ENCODE measurements at places on chromosomes 7 and 10.

DNA sequence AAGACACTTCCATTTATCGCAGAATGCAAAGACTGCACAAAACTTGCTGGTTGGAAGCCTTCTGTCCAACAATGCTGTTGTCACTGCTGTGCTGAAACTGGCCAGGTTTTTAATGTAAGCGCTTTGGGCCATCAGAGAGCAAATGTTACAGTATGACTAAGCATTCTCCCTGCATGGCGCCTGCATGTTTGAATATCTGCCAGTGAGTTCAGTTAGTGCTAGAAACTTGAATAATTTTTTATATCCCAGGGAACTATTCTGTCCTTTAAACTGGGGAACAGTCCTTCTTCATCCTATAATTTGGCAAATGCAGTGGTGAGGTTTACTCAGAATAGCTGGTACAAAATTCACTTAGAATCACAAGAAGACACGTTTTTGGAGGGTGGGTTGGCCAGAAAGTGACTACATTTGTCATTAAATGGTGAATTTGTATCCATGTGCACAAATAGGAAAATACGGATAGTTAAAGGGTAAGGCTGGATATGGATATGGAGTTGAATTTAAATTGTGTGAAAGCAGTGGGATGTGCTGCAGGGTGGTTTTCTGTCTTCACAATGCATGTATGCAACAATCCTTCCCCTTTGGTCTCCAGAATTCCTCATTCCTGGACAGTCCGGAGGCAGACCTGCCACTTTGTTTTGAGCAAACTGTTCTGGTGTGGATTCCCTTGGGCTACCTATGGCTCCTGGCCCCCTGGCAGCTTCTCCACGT is 1.7 kb downstream of the ABCC2 start:
- no peak for DNase-seq

GRCh38 chr7:47846138-47846836 is 102.0 kb downstream of the PKD1L1 start:
- DNase-seq: no peak

- no peak for DNase-seq
Observed at GRCh38 chr7:89232-90019, 102.9 kb upstream of the FAM20C start.

GRCh38 chr10:72257051-72257892 is 16.5 kb upstream of the DDIT4 start:
- DNase-seq: no peak

GRCh38 chr7:138226745-138227279 is 150.6 kb downstream of the AKR1D1 start:
- no peak for DNase-seq

DNA sequence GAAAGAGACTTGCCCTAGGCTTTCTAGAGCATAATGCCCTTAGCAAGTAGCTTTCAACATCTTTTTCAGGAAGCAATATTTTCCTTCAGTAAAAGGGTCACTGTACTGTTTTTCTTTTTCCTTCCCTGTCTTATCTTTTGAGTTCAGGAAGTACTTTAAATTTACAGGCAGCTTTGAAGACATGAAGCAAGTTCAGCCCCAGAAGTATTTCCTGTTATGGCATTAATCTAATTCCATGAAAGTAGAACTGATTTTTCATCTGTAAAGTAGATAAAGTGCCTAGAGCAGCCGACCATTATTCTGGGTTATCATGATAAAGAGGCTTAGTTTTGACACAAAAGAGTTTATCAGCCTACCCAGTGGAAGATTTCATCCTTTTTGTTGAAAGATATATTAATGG is 288.2 kb downstream of the ADK start:
- DNase-seq: no peak

DNA sequence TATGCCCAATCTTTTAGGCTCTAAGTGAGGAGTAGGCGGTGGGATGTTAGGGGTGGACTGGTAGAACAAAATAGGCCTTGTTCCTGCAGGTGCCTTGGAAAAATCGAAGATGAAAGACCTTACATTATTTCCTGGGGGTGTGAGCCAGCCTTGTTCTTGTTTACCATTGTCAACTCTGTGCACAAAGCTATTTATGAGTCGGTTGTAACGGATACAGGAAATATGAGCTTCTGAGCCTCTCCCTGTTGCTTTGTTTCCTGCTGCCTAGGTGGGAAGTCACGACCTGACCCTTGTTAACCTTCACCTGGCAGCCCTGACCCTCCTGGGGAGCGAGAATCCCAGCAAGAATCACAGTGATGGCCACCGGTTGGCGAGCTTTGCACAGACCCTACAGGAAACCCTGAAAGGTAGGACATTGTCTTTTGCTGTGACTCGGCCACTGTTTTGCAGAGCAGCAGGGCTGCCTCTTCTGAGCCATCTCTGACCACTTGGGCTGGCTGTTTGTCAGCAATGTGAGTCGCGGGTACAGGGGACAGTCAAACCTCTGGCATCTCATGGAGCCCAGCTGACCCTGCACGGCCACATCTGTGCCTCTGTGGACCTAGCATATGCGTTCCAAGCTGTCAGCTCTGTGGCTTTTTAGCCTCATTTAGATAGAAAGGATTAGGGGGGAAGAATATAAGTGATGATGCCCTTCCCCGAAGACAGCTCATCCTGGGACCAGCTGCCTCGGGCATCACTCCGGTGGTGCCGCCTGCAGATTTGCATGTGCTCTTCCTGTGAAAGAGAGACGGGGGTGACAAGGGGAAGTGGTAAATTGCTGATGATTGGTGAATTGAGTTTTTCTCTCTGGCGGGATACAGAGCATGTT is 102.1 kb upstream of the ANLN start:
- no peak for DNase-seq

DNA sequence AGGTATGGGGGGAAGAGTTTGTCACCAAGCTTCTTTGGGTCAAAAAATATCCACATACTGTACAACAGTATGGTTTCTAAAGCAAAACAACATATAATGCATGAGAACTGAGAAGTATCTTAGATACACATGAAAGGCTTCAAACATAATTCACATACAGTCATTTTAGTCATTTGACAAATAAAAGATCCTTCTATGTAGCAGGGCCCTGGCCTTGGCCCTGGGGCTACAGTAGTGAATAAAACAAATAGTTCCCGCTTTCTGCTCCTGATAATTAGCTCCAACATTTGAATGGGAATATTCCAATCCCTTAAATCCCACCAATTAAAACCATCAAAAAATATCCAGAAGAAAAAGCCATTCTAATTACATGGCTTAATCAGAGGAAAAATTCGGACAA is 51.3 kb downstream of the MALSU1 start:
- no peak for DNase-seq

- DNase-seq: no peak
Observed at GRCh38 chr7:135774284-135774683, 25.7 kb upstream of the FAM180A start.

DNA sequence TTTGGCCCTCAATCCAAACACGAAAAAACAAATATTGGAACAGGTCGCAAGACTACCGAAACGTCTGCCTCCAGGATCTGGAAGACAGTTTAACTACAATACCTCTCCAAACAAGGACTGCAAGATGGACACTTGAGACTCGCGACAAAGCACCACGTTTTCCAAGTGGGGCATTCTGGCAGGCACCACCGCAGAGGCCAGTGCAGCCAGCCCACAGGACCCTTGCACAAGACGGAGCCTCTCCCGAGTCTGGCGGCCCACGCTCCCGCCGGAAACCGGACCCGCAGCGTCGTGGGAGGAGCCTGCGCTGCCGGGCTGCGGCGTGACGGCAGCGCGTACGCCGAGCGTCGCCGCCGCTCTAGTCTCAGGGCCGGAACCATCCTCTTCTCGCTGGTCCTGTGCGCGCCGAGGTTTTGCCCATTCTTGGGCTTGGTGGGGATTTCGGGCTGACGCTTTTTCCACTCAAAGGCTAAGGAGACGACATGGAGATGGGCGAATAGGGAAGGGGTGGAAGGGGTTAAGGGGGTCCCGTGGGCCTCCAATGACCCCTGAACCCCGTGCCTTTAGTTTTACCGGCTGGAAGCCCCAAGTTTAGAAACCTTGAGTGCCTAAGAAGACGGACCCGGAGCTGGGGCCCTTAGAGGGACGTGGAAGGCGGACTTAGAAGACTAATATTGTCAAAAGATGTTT is at the start of gene ORC5:
TSS of gene ORC5 (minus strand) at position 283 of the 690 bp plus-strand sequence. CDS start at position 174, 109 bp downstream.
- no peak for DNase-seq

GRCh38 chr7:11858026-11858425 is 26.0 kb upstream of the THSD7A start:
- no peak for DNase-seq

DNA sequence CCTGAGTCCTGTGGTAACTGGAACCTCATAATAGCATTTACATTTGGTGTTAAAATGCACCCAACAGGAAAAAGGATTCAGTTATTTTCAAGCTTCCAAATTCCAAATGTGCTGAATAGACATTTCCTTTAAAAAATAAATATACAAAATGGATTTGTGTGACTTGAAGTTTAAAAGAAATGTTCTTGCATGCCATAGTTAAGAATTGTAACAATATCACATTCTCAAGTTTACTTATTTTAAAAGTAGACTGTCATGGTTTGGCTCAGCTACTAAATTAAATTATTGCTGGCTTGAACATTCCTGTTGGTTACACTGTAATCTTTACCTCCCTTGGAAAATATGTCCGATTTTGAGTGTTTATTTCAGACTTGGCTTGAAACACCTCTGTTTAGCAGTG is 31.5 kb downstream of the BICC1 start:
- no peak for DNase-seq

DNA sequence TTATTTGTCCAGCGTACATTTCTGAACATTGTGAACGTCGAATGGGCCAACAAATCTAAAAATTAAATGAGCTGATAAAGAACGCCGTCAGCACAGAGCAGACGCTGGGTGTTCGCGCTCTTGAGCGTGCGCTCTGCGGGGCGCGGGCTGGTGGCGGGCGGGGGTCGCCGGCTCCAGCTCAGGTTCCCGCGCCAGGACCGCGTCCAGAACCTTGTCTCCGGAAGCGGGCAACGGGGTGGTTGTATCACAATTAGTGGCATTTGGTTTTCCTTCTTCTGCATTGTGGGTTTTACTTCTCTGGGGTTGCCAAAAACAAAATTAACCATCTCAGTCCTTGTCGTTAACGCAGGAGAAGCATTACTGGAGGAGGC is 2.4 kb downstream of the CYP2E1 start:
- no peak for DNase-seq

- no peak for DNase-seq
Observed at GRCh38 chr10:23892296-23892695, 316.6 kb upstream of the KIAA1217 start.

DNA sequence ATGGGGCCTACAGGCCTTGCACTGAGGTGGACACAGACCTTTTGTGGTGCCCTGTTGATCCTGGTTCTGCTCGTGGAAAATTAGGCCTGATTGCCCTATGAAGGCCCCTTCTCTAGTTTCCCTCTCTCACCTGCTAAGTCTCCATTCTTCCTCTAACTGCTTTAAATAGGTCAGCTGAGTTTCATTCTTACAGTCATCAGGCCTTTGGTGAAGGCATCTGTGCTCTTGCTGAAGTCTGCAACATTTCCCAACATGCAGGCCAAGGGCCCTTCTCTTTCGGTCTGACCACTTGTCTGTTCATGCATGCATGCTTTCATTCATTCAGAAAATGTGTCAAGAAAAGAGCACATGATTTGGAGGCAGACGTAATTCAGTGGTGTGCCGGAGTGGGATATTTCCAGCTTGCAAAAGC is 244.0 kb downstream of the BUB3 start:
- DNase-seq: no peak

DNA sequence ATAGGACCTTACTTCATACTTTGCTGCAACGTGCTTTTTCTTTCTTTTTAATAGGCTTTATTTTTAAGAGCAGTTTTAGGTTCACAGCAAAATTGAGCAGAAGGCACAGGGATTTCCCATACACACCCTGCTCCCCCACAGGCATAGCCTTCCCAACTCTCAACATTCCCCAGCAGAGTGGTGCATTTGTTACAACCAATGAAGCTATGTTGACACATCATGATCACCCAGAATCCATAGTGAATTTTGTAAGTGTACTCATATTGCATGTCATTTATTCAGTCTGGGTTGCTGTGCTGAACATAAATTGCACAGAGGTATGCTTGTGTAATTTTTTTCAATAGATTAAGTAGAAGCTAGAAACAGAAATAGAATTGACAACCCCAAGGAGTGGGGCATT is 327.3 kb downstream of the INHBA start:
- DNase-seq: no peak

DNA sequence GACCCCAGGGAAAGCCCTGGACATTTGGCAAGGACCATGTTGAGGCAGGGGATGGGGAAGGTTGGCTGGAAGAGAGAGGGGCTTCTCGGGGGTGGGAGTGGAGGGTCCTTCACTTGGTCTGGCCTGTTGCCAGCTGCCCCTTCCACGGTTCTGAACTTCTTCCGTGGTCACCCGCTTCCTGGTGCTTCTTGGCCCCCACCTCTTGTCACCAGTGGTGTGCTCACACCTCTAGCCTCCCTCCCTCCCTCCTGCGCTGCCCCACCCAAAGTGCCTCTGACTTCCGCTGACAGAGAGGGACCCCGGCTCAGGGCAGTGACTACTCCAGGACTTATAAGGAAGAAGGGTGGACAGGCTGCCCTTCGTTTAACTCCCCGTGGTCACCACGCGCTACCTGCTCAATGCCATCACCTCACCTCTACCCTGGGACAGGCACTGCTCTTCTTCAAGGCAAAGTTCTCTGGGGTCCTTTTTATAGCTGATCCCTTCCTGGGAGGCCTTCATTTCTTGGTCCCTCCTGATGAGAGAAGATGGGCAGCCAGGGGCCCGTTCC is at the start of gene MUC12:
TSS of gene MUC12 (plus strand) at position 500 of the 550 bp plus-strand sequence. CDS start 58 bp downstream, outside the sequence.
- DNase-seq: no peak

- no peak for DNase-seq
Observed at GRCh38 chr7:116728413-116728812, 56.4 kb downstream of the MET start.

DNA sequence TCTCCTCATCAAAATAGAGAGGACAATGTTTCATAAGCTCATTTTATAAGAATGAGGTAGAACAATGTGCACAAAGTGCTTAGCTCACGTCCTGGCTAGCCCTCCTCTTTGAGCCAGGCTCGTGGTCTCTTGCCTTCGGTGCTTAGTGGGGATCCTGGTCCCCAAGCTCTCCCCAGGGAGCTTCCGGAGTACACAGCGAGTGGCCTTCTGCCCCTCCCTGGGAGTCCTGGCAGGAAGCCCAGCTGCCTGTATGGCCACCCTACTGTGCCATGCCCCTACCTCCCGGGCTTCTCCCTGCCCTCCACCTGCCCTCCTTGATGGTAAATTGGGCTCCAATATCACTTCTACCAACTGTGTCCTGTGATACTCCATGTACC is 868 bp downstream of the MYO1G start:
- DNase-seq: no peak

GRCh38 chr10:78895469-78895868 is 173.3 kb upstream of the ZMIZ1 start:
- DNase-seq: no peak

DNA sequence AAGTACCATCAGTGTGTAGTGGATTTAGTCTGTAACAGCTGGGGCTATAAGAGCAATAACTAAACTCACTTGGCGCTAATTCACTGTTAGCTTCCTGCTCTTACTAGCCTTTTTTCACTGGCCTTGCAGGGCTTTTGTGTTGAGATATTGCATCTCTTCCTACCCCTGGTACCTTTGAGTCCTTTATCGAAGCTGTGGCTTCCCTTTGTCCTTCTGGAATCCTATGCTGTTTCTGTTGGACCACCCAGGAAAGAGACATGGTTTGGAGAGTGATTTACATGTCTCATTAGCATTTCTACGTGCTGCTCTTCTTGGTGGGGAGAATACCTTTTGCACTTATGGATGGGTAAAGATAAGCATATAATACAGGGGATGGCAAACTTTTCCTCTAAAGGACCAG is 103.8 kb downstream of the MLLT10 start:
- DNase-seq: no peak

- DNase-seq: no peak
Observed at GRCh38 chr10:6558759-6559461, 21.2 kb downstream of the PRKCQ start.
